ENCODE measurements at places on chromosomes 4 and X.

- no peak for DNase-seq
Observed at GRCh38 chr4:16555156-16555555, 328.9 kb upstream of the TAPT1 start.

DNA sequence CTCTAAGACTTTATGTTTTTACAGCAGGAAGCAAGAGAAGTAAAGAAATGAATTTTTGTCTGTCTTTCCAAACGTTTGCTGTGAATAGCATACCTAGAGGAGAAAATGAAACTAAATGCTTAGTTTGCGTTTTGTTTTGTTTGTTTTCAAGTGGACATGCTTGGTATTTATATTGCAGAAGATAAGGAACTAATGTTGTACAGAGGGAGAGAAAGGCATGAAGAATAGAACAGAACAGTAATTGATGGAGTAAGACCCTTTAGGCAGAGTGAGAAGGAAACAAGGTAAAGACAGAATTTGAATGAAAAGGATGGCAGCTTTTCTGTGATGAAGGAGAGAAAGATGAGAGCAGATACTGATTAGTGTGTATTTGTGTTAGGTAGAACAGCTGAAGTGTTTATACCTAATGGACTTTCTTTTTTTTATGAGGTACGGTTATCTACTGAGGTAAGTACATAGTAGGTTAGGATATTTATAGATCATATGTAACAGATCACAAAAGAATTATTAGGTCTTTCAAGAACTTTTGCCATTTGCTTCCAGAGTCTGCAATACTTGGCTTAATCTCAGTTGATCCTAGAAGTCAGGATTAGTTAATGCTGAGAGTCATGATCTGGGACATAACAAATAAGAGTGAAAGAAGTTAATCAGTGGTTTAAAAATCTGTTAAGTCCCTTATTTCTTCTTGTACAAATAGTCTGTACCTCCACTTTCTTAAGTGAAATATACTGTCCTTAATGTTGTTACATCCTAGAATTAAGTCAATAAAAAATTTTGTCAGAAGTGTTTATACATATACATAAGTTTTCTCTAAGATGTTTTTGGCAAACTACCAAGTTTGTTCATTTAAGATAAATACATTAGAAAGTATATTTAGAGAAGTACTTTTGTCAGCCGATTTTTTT is 36.8 kb downstream of the FABP2 start:
- no peak for DNase-seq

GRCh38 chr4:84958434-84958833 is 8.1 kb downstream of the WDFY3 start:
- DNase-seq = no peak

GRCh38 chr4:134465417-134465816 is 263.8 kb upstream of the PABPC4L start:
- no peak for DNase-seq

DNA sequence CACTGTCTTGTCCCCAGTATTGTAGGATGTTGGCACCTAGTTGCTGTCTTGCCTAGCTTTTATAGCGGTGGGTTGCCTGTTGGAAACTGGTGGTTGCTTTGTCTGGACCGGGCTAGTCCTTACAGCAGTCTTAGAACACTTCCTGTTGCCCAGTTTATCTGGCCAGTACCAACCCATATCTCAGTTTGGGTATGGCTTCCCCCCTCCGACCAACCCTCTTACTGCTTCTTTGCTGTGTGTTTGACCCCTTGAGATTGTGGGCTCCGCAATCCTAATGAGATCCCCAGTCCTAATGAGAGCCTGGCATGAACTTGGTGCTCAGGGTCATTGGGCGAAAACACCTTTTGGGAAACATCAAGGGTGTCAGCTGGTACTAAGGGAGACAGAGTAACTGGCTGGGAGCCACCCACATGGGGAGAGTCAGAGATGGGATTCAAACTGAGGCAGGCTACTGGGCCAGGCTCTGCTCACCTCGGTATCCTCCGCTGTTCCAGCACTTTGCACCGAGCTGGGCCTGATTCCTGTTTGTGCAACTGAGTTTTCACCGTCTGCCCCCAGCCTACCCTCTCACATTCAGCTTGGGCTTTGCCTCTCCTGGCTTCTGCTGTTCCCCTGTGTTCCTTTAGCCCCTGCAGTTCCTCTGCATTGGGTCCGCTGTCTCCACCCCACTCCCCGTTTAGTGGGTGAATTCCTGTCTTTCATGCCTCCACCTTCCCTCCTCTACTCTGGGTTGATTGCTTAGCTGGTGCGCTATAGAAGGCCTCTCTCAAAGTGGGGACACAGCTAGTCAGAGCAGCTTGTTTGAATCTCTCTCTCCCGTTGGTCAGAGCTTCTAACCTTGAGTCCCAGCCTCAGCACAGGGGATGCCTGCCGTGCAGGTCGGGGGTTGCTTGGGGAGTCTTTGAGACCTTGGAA is 1.6 kb downstream of the TBC1D14 start:
- no peak for DNase-seq

DNA sequence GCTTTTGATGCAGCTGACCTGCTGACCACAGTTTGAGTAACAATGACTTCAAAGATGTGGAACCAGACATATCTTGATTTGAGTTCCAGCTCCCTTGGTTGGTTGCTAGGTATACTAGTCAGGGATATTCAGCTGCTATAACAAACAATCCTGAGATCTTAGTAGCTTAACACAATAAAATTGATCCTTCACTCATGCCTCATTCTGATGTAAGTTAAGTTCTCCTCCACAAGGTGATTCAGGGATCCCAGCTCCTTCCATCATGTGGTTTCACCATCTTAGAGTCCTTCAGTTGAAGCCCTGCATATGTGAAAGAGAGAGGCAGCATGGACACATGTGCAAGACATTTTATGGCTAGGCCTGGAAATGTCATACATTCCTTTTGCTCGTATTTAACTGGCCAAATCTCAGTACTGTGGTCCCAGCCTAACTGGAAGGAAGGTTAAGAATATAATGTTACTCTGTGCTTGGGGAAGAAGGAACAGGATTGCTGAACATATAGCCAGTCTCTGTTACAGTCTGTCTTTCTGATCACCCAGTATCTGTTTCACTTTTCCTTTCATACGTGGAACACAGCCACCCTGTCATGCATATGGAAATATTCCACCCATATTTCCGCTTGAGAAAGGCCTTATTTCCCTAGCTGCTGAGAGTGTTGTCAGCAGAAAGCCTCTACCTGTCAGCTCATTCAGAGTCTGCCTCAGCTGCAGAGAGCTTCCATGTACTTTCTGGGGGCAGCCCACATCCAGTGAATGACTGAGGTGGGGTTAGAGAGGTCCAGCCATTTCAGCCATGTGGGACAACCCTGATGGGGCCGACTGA is 7.1 kb downstream of the SMIM9 start:
- no peak for DNase-seq

DNA sequence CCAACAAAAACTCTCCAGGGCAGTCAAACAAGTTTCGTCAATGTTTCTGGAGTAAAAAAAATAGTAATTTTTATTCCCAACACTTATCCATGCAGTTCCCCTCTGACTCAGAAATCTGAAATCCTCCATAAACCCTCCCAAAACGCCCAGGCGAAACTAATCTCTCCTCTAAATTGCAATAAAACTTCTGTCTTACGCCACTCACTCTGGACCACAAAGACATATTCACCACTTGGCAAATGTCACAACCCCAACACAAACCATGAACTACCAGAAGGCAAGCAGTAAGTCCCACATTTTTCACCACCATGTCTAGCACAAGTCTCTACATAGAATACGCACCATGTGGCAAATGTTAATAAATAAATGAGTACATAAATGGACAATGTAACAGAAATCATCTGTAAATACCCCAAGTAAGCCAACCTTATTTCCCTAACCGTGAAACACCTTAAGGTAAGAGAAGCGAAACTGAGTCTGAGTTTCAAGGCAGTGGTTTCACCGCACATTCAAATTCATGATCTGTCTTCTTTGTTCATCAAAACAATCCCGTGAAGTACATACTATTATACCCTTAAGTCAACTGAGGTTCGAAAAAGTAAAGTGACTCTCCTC is 1.6 kb downstream of the PAPSS1 start:
- no peak for DNase-seq

DNA sequence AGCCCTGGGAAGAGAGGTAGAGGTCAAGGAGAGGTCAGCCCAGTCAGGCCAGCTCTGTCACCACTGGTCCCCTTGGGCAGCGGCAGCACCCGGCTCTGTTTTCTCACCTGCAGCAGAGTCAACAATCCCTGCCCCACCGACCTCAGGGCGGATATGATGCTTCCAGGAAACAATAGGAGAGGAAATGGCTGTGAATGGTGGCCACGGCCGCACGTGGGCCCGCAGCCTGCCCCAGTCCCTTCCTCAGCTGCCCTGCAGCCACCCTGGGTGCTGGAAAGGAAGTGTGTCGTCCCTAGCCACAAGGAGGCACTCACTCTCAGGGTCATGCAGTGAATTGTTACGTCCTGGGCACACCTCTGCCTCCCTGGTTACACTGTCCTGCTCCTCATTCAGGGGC is 92.5 kb upstream of the ENPP6 start:
- peak; percentile 6 for DNase-seq

DNA sequence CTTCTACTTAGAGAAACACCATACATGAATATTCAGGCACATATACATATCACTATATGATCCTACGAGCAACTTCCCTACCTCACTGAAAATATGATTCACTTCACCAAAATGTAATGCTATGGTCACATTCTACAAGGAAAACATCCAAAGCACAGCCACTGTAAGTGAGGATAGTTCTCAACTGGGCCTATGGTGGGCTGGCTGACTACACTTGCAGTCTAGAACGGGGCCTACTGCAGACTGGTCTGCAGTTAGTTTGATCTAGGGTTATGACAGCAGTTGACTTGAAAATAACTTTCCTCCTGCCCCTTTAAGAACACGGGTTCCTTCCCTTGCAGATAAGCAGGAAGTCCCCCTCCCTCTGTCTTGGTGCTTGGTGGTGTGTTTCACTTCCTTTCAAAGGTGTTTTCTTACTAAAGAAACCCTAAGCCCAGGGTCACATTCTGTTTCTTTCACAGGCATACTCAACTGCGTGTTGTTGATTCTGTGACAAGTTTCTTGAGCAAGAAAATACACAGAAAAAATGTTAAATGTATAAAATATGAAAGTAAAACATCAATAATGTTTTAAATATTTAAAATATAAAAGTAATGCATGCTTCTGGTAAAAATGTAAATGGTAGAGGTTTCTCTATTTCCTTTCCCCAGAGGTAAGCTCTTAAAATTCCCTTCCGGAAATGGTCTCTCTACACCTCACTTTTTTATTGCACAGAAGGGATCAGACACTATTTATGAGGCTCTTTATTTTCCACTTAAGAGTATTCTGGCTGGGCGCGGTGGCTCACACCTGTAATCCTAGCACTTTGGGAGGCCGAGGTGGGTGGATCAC is 18.0 kb upstream of the TMSB4X start:
- no peak for DNase-seq

DNA sequence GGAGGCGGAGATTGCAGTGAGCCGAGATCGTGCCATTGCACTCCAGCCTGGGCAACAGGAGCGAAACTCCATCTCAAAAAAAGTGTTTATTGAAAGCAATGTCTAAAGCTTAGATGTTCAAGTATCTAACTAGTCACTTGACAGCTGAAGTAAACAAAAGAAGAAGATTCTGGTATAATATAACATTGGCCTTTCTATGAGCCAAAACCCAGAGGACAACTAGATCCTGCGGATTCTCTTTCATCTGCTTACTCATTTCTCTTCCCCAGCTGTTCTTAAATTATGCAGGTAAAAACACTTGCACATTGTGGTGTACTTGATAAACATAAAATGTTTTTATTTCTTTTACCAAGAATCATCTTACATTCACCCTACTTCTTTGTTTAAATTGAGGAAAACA is 24.1 kb upstream of the AREG start:
- no peak for DNase-seq

GRCh38 chr4:2257361-2258081 is 4.4 kb downstream of the MXD4 start:
- no peak for DNase-seq

Data from stimulated activated CD4-positive, alpha-beta T cell treated with anti-CD3 and anti-CD28 coated beads, Interleukin-15, amount 100 ng/mL, for 1 hour (primary cell).